Stimulated activated CD4-positive, alpha-beta T cell treated with anti-CD3 and anti-CD28 coated beads, Interleukin-4, amount 100 ng/mL, for 4 hours (primary cell): ENCODE measurements at places on chromosomes 1 and 21.

DNA sequence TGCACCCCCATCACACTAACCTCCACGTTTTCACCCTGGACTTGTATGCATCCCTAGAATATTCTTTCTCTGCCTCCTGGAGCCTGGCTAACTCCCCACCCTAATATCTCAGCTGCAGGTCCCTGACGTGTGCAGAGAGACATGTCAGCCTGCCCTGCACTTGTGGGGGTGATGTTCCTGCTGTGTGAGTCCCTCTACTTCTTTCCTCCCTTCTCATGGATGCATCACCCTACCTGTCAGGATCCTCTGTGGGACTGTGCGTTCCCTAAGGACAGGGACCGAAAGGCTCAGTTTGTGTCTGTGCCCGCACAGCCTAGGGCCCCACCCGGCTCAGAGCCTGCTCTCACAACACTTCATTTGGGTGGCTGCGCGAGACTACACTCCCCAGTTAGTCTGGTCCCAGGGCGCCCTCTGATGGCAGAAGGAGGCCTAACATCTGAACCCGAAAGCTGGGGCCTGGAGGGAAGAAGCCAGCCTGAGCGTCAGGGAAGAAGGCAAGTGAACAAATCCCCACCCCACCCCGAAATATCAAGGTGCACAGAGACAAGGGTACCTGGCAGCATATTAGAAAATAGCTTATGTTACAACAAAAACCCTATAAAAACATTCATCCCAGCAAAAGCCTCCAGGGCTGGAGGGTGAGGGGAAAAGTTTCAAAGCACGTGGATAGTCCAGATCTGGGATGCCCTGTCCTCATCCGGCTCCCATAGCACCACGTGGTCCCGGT, 3.7 kb downstream of the CD52 start:
- peak; percentile 94 for DNase-seq

DNA sequence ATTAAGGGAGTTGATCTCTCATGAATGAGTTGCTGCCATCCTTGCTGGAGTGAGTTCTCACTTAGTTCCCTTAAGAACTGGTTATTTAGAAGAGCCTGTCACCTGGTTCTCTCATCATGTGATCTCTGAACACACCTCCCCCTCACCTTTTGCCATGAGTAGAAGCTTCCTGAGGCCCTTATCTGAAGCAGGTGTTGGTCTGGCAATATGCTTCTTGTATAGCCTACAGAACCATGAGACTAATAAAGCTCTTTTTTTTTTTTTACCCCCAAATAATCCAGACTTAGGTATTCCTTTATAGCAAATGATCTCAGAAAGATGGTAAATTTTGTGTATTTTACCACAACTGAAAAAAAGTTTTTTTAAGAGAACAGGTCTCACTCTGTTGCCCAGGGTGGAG, 158.0 kb downstream of the EIF4G3 start:
- no peak for DNase-seq

DNA sequence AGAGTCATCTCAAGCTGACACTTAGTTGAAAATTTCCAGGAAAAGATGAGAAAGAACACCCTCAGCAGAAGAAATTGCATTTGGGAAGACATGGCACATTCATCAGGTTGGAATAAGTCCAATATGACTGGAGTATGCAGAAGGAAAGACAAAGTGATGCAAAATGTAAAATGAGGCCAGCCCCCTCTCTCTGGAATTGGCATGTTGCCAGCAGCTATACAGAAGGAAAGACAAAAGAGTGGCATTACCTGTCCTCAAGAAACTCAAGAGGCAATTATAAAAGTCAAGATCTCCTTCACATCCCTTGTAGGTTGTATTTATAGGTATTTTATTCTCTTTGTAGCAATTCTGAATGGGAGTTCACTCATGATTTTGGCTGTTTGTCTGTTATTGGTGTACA, 426.3 kb downstream of the AGBL4 start:
- DNase-seq, result no peak

DNA sequence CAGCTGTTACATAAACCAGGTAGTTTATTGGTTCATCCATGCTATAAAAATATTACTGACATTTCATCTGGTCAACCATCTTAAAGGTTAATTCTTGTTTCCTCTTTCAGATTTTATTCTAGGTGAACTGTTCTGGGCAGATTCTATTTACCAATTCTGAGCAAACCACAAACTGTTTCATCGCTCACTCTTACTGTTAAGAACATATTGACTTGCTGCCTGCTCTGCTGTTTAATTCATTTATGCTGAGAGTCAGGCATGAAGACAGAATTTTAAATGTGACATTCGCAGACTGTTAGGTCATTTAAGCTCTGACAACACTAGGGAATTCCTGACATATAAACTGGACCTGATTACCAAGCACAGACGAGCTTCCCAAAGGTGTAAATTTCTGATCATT, 98.3 kb downstream of the PIGK start:
- no peak for DNase-seq

GRCh38 chr21:45142469-45143308, 68.3 kb downstream of the ADARB1 start:
- DNase-seq, result no peak

- DNase-seq, result no peak
These were observed 324.0 kb upstream of the GREM2 start for GRCh38 chr1:240935920-240936319.

DNA sequence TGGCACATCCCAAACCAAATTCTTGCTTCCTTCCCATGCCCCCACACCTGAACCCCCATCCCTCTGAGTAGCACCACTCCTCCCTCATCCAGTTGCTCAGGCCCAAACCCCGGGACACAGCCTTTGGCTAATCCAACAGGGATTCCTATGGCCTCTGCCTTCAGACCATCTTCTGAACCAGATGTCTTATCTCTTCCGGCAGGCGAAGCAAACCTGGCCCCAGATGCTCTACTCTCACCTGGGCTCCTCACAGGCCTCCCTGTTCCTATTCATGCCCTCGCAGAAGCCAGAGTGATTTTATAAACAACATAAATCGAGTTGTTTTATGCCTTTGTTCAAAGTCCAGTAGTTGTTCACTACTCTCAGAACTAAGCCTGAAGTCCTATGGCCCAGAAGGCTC, 12.5 kb upstream of the KCNA2 start:
- DNase-seq, result no peak

DNA sequence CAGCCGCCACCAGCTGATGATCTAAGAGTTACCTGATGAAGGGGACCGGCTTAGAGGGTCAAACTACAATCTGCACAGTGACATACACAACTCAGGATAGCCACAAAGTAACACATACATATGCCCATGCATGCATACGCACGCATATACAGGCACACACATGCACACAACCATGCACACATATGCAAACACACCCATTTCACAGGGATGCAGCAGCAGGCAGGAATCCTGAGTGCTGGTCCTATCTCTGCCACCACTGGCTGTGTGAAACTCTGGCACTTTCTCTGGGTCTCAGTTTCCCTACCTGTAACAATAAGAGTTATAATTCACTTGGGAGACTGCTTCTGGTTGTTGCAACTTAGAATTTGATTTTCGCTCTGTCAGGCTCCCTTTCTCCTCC, 520.2 kb downstream of the PTPRU start:
- DNase-seq, result no peak

DNA sequence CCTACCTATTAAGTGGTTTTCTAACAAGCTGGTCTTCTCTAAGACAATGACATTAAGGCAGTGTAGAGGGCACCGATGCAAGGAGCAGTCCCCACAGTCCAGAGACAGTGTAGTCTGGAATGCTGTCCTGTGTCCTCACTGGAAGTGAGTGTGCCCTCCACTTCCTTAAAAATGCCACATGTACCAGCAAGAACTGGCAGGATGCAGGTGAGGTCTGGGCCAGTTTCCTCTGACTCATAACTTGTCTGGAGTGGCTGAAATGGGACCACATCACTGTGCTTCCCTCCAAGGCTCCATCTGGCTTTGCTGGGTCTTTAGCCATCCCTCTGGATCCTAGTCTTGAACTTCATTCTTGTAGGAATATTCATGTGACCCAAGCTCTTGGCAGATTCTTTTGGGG, 170.5 kb upstream of the KIAA0040 start:
- DNase-seq, result no peak

DNA sequence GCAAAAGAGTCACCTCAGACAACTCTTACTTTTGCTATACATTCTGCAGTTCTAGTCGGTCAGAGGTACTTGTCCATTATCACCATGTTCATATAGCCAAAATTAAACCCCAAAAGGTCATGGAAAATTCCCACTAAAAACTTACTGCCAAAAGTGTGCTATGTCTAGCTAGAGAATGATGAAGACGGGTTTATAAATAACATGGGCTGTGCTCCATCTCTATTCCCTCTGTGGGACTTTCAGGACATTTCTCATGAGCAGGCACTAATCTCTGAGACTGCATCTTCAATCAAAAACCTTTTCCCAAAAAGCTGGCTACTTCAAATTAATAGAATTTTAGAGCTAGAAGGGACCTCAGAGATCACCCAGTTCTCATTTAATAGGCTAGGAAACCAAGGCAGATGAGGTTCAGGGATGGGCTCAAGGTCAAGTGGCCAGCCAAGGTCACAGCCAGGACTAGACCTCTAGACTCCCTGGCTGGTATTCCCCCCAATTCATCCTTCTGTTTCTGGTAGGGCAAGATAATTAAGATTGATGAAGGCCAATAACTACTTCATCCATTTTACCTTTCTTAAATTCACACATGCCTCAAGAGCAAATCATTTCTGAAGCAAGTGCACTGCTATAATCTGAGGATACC, 21.0 kb upstream of the MOB3C start:
- no peak for DNase-seq

DNA sequence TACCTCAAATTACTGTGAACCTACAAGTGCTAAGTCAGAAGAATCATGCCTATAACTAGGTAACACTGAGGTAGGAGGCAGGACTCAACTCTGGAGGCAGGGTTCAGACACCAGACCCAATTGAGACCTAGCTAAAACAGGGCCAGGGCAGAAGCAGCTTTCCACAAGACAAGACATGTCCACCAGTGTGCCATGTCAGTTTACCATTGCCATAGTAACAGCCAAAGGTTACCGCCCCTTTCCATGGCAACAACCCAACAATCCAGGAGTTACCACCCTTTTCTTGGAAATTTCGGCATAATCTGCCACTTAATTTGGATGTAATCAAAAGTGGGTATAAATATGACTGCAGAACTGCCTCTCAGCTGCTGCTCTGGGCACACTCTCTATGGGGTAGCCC, 432.3 kb downstream of the DPYD start:
- no peak for DNase-seq

DNA sequence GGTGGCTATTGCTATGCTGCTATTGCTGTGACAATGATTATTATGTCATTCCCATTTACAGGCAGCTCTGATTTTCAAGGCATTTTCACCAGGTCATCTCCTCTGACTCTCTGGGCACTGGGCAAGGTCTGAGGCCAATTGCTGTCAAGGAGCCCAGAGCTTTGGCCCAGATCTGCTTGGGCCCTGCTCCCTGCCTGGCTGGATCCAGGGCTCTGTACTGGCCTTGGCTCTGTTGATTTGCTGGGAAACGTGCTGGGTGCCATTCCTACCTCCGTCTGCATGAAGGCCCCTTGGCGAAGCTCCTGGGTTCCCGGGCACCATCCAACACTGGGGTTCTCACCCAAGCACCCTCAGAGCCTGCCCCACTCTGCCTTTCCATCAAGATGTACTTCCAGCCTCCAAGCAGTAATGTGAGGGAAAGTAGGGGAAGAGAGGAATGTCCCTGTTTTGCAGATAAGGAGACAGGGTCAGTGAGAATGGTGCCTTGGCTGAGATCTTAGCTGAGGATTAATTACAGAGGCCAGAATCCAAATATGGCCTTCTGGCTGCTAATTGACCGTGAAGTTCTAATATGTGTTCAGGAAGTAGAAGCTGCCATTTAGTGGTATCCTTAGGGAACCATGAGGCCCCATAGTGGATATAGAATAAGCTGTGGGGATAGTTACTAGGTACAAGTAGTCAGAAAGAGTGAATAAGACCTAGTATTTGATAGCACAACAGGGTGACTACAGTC, 63.9 kb downstream of the HTR6 start:
- no peak for DNase-seq

DNA sequence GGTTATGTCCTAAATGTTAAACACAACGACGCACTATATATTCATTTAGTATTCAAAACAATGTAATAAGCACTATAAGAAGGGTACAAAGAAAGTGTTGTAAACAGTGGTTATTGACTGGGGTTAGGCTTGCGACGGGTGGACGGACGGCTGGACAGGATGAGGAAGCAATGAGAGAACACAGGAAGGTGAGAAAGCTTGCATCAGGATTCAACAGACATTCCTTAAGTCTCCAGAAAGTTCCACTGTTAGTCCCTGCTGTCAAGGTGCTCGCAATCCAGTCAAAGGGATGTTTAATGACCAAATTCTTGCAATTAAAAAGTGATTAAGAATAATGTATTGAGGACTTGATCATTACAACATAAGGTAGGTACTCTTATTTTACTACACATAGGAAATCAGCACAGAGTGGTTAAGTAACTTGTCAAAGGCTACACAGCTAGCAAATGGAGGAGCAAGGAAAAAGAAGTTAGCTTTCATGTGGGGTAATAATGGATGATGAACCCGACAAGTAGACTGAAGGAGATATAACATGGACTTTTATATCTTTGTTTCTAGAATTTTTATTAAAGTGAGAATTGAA, 994 bp upstream of the ACBD6 start:
- DNase-seq, result no peak

DNA sequence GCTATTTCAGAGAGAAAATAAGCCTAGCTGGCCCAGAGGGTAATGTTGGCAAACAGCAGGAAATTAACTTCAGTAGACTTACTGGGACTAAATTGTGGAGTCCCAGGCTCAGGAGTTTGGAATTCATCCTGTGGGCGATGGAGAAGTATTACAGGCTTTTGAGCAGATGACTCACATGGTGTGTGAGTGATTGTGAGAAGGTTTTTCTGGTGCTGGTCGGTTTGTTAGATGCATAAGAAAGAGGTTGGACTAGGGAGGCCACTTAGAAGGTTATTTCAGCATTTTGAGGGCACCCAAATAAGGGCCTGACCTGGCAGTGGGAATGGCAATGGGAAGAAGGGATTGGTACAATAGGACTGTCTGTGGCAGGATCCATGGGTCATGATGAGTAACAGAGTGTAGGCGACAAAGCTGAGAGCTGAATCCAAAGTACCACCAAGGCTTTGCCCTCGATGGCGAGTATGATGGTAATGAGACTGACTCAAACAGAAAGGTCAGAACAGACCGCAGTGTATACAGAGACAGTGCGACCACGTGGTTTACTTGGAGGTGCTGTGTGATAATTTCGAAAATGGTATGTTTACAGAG, 69.2 kb upstream of the KIF26B start:
- DNase-seq, result no peak

DNA sequence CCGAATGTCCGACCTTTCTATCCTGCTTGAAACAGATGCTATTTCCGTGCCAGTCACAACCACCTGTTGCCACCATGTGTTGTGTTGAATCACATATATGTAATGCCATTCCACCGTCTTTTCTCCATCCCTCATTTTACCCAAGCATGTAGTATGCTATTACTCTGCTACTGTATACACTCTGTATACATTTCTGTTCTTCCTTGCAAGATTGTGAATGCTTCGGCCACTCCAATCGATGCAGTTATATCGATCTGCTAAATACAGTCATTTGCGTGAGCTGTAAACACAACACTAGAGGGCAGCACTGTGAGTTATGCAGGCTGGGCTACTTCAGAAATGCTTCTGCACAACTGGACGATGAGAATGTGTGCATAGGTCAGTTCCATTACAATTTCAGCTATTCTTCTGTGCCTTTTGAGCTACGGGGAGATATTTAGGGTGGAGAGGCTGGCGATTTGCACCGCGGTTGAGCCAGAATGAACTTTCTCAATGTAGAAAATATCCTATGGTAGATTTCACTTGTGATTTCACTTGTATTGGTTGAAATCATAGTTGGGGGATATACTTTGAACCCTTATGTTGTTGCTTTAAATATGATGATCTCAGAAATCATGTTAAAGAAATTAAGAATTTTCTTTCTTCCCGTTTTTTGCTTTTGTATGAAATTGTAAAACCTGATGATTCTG, 289.8 kb downstream of the NTNG1 start:
- no peak for DNase-seq
